ENCODE measurements at places on chromosomes 4 and X. TPM values are rescaled to one million over a fixed set of nuclear protein-coding genes. Genes with fewer than 3 reads are reported as not detected.
A peak's percentile ranks its signal among the peaks of the same experiment; 100 is the strongest.

- no peak for DNase-seq
Observed at GRCh38 chr4:97394653-97395052, 748.6 kb downstream of the STPG2 start.

GRCh38 chrX:12974305-12974795 lies 560 bp upstream of the TMSB4X start:
- no peak for DNase-seq

- no peak for DNase-seq
Observed at GRCh38 chr4:143441678-143442077, 71.8 kb upstream of the SMARCA5 start.

DNA sequence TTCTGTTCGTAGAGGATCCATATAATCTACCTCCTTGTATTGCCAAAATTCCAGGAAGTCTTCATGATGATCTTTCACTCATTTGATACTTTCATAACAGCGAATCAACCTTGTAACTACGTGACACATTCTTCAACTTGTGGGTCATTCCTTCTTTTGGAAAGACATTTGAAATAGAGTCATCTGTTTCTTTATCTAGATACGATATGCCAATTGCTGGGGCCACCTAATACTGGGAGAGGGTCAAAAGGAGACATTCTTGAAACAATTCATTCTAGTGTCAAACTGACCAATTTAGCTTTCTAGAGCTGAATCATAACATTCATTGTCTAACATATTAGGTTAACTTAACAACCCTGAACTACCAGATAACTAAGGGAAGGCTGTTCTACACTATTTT lies 62.9 kb upstream of the SMAD1 start:
- no peak for DNase-seq

DNA sequence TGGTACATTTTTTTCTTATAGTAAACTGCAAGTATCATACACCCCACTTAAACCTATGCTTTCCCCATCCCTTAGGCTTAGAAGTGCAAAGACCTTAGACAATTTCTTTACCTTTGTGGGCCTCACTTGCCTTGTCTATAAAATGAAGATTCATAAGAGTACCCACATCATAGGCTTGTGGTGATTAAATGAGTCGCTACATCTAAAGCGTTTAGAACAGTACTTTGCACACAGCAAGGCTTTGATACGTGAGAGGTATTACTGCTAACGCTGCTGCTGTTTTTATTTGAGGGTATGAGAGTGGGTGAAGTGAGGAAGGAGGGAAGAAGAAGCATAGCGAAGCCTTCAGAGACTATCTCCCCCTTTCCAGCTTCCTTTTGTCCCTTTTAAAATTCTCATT lies 87.8 kb upstream of the RPS6KA3 start:
- no peak for DNase-seq

DNA sequence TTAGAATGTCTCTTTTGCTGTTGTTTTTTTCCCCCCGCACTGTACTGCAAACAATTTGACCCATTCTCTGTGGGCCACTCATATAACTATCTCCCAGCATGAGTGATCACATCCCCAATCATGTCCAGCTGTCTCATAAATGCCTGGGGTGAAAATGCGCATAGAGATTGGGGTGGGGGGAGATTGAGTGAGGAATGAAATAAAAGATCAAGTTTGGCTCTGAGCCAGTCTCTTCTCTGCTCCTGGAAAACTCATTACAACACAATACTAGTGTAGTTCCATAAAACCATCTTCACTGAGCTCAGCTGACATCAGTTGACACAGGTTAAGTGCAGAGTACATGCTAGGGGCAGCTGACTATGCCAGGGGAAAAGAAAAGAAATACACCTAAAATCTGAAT lies 96.9 kb downstream of the EGF start:
- DNase-seq = peak; percentile 67

- no peak for DNase-seq
Observed at GRCh38 chr4:55398461-55398860, 2.7 kb downstream of the TMEM165 start.

DGAT2L6 gene
- 0.22 TPM for polyA plus RNA-seq

DNA sequence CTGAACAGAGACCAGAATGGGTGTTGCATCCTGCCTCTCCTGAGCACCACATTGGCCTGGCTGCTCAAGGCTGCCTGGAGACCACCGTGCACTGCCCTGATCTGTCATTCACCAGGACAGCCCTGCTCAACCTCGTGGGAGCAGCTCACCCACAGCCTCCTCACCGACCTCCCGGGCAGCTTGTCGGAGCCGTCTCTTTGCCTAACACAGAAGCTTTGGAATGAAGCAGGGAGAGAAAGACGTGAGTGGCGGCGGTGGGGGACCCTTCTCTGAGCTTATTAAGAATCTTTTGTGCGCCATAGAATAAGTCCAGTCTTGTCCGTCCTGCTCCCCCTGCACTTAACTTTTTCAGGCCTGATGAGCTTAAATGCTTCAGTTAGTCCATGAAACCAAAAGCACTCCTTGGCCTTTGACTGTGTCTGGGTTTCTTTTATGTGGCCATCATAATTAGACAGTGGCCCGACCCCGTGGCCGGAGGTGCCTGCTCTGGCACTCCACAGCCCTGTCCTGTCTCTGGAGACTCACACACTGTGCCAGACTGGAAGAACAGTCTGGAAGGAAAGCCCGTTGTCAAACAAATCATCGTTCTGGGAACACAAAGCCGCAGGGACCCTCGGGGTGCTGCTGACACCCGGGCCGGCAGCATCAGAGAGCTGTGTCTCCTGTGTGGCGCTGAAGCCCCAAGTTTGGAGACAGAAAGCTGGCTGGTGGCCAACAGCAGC lies 192.8 kb downstream of the BCOR start:
- no peak for DNase-seq

RAB9B gene
- polyA plus RNA-seq = 2.5 TPM

DCAF12L1 gene
- 7.4 TPM for polyA plus RNA-seq

DNA sequence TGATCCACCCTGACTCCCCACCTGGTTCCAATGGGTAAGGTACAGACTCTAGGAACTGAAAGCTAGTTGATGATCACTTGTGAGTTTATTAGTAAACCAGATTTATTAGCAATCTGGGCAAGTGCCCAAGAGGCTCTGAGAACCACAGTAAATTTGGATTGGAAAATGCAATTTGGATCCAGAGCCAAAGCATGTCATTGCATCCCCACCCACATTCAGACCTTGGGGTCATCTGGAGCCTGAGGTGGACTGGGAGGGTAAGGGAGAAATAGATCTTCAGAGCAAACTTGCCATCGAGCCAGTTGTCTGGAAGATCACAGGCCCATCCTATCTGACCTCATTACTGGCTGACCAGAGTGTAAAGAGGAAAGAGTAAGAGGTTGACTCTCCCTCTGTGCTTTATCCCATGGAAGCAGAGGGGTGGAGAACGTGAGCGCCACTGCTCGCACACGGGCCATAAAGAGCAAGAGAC lies 78.7 kb upstream of the RASGEF1B start:
- no peak for DNase-seq

- DNase-seq = no peak
Observed at GRCh38 chr4:24496597-24496996, 87.8 kb downstream of the DHX15 start.

DNA sequence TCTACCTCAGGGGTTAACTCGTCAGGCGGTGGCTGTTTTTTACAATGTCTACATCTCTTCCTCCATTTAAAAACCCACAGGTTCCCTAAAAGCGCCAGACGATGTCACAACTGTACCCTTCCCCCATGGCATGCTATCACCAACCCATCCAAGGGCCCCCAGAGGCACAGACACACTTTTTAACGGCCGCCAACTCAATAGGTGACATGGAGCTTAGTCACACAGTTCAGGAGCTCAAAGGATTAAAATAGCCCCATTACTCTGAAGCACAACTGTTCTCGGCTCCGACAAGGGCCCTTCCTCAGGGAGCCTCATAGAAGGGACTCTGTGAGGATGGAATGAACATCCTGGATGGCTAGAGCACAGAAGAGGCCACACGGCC lies 12.4 kb downstream of the SH3KBP1 start:
- DNase-seq = no peak

DNA sequence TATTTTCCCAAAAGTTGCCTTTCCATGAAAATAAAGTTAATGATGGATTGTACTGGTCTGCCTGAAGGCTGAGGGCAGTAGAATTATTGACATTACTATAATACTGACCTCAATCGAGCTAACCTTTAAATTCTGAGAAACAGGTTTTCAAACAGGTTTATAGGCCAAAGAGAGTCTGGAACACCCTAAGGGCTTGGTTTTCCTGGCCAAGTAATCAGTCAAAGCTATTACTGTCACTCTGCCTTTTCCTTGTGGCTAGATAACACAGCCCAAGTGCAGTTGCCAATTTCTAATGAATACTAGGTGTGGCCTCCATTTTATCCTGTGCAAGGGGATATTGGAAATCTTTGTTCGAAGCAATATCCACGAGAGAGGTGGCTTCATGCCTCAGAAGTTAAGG lies 75.2 kb downstream of the INTS12 start:
- DNase-seq = peak; percentile 24

DNA sequence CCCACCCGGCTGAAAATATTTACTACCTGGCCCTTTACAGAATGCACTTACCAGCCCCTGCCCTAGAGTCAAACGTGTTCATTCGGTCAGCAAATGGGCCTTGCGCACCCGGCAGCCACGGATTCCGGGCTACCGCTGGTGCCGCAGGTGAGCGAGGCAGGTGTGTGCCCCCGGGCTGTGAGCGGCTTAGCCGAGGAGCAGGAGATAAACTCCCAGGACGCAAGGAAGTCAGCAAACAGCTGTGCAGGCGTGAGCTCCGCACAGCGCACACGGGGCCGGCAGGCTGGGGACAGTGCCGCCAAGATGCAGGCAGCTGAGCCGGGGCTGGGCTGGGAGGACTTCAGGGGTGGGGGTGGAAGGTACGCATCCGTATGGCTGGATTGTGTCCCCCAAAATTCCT lies 211.2 kb upstream of the PSAPL1 start:
- no peak for DNase-seq

DNA sequence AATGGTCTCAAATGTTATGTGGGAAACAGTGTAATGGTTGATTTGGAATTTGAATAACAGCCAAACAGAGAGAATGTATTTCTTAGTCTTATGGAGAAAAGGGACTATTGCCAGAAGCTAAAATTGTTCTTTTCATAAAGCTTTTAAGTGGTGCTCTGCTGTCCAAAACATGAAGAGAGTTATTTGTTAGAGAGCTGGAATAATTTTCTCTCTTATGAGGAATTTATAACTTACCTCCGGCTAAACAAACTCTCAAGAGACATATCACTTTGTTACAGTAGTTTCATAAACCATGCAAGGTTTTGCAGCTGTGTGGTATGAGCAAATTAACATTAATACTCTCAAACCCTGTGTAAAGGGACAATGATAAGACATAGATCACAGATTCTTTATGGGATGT lies 28.6 kb downstream of the SULT1B1 start:
- DNase-seq = no peak

YIPF7 gene
- polyA plus RNA-seq = 0.40 TPM

GRCh38 chr4:26842911-26843310 lies 17.7 kb upstream of the STIM2 start:
- no peak for DNase-seq

GRCh38 chr4:31788676-31789075 lies 1068.5 kb downstream of the PCDH7 start:
- no peak for DNase-seq
